ENCODE measurements at places on chromosomes 5 and 9.

DNA sequence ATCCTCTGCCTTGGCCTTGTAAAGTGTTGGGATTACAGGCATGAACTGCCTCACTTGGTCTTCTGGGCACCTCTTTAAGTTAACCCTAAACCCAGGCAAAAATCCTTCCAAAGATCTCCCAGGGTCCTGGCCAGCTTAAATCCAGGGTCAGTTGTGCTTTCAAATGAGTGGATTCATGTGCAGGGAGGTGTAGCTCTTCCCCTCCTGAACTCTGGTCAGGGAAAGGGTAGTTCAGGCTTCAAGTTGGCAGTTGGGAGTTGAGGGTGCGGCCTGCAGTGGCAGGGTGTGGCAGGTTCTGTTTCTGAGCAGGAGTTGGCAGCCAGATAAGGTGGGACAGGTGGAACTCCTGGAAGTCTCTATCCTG lies 3.6 kb downstream of the HNRNPAB start:
- no peak for DNase-seq

DNA sequence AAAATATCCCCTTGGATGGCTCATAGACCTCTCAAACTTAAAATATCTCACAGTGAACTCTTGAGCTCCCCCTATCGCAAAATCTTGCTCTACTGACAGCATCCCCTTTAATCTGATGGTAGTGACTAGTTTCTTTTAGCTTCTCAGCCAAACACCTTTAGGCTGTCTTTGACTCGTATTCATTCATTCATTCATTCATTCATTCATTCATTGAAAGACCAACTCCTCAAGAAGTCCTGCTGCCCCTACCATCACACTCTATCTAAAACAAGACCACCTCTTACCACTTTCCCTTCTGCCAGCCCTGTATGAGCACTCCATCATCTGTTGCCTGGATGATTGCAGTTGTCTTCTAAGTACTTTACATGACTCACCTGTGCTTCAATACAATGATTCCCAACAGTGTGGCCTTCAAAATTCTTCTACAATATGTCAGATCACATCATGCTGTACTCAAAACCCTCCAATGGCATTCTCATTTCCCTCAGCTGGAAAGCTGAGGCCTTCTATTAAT lies 46.8 kb downstream of the ITGA2 start:
- DNase-seq = no peak

- DNase-seq = no peak
Observed at GRCh38 chr5:43563321-43563720, 6.4 kb upstream of the PAIP1 start.

DNA sequence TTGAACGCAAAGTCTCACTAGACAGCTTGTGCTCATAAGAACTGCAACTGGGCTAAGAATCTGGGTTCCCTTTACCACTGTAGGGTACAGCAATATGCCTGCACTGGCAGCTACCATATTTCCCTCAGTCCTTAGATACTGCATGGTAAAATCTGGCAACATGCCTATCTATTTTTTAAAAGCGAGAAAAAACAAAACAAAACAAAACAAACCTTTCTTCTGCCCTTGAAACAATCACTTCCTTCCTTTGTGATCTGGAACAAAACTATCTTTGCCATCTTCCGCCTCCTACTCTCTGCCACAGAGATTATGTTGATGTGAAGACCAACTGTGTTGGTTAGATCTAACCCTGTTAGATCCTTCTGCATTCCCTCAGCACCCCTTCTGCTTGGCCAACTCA lies 242.9 kb downstream of the EBF1 start:
- no peak for DNase-seq

GRCh38 chr5:126370796-126371718 lies 52.2 kb upstream of the GRAMD2B start:
- no peak for DNase-seq

GRCh38 chr5:35363387-35363965 lies 133.2 kb upstream of the PRLR start:
- DNase-seq = no peak

GRCh38 chr5:67104859-67105258 lies 91.7 kb downstream of the CD180 start:
- no peak for DNase-seq

DNA sequence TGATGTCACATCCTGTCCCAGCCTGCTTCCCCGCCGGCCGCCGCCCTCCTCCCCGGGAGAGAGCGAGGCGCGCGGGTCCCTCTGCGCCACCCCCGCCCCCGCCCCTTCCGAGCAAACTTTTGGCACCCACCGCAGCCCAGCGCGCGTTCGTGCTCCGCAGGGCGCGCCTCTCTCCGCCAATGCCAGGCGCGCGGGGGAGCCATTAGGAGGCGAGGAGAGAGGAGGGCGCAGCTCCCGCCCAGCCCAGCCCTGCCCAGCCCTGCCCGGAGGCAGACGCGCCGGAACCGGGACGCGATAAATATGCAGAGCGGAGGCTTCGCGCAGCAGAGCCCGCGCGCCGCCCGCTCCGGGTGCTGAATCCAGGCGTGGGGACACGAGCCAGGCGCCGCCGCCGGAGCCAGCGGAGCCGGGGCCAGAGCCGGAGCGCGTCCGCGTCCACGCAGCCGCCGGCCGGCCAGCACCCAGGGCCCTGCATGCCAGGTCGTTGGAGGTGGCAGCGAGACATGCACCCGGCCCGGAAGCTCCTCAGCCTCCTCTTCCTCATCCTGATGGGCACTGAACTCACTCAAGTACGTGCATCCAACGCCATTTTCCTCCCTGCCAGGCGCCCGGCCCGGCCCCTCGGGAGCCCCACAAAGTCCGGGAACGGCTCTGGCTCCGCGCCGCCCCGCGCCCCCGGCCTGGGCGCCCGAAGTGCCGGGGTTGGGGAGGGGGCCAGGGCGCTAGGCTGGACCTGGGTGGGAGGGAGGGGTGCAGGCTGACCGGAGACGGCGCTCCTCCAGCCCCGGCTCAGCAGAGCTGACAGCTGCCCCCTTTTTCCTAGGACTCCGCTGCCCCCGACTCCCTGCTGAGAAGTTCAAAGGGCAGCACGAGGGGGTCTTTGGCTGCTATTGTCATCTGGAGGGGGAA lies 12.0 kb upstream of the OLFM1 start:
- DNase-seq = no peak

DNA sequence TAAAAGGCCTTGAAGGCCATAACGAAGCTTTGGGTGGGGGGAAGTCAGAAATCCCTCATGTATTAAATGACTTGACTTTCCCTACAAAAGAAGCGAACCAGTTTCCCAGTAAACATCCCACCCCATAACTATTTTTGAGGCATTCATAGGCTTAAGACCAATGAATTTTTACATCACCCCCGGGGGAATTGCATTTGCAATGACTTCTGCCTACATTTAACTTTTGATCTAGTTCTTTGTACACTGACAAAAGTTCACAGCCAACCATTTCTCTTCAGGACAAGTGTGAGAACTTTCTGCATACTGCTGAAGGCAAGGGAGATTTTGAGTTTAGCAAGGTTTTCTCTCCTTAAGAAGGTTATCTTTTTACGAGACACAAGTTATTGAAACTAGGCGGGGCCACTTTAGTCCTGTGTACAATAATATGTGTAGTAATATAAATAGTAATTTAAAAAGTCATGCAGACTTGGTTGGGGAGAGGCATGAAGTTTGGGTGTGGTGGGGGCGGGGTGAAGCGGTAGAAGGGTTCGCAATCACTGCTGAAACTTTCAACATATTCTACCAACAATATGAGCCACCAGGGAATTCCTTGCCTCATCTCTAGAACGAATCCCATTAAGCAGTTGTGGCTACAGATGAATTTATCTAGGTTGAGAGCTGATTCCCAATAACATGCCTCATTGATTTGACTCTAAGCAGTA lies 2.5 kb downstream of the TJP2 start:
- no peak for DNase-seq

- DNase-seq = no peak
Observed at GRCh38 chr5:64229163-64229774, 63.6 kb downstream of the RNF180 start.

DNA sequence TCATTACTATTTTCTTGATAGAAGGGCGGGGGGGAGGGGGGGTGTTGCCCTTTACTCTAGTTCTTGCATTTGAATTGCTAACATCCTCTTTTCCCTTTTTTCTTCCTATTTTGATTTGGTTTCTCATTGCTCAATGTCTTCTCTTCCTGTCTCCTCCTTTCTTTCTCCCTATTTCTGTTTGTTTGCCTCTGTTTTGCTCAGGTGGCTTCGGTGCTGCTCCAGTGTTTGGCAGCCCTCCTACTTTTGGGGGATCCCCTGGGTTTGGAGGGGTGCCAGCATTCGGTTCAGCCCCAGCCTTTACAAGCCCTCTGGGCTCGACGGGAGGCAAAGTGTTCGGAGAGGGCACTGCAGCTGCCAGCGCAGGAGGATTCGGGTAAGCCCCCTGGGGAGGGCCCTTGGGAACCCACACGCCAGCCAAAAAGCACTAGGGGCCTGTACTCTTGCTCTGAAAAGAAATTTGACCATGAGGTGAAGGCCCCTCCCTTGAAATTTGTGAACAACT lies 48.3 kb downstream of the FAM78A start:
- DNase-seq = no peak

DNA sequence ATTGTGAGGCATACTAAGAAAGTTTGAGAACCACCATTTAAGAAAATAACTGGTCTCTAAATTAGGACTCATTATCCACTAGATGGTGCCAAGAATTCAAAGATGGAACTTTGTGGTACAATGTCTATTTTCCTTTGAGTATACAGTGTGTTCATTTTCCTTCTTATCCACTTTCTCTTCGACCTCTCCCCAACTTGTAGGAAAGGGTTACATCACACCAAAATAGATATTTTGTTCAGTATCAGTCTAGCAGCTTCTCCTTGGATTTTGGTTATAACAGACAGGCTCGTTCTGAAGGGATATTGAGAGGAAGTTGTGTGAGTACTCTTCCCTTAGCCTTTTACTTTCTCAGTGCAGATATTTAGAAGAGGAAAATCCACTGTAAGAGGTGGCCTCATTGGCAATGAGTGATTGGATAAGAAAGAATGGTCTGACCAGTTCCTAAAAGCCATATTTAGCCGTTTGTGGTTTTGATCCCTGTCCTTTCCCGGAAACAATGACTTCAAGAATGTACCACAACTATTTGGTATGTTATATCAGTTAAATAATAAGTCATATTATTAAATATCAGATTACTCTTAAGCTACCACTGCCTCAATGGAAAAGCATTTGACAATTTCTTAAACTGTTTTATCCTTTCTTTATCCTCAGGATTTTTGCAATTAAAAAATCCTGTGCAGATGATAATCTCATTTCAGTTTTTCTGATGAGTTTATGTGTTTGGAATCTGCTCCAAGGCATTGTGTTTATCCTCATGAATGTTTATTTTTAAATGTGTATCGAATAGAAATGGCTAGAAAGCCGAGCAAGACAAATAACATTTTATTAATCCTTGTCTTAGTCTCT lies 69.0 kb upstream of the GRAMD2B start:
- DNase-seq = peak; percentile 96

- DNase-seq = no peak
Observed at GRCh38 chr5:93674866-93675459, 66.4 kb downstream of the POU5F2 start.

DNA sequence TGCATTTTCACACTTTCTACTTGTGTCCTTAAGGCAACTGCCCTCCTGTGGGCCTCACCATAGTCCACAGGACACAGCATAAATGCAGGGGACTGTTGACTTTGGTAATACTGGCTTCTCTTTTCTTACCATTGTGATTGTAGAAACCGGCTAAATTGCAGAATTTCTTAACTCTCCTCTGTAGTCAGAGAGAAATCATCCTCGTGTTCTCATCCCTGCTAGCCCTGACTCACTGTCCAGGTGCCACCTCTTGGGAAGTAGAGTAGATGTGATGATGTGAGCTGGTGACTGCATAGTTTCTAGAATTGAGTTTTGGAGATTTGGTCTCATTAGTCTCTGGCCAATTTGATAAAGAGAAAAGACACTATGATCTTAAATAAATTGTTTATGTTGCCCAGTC lies 5.5 kb downstream of the PHF24 start:
- no peak for DNase-seq

GRCh38 chr9:136222906-136223285 lies 18.0 kb upstream of the LHX3 start:
- DNase-seq = no peak

GRCh38 chr5:155753943-155754581 lies 572.9 kb upstream of the SGCD start:
- no peak for DNase-seq

- DNase-seq = no peak
Observed at GRCh38 chr9:6209966-6210365, 5.6 kb upstream of the IL33 start.

DNA sequence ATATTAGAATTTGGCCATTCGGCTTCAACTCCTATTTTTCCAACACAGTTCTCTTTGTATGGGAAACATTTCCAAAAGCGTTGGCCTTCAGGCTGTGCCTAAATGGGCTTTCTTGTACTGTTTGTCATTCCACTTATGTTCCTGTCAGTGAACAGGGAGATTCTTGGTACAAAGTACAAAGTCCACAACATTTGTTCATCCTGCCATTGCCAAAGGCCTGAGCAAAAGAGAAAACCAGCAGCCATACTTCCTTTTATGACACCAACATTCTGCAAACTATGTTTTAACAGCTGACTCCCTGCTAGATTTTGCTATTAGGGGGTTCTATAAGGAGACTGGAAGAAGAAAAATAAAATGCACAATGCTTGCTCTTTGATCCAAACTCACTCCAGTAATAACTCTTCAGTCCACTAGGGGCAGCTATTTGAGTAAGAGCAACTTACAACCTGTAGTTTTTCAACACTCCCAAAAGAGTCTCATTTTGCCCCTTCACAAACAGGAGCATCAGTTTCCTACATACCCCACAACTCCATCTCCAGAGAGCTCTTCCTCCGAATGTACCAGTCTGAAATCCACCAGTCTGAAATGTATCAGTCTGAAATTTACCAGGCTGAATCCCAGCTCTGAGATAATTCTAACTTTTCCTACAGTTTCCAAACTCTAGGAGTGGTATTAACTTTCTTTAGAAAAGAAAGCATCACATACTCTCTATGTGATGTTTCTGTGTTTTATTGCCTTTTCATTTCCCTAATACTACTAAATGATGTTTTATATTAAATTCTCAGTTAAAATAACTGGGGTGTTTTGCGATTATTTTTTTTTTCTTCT lies 693.8 kb downstream of the DNAH5 start:
- no peak for DNase-seq

- no peak for DNase-seq
Observed at GRCh38 chr9:20623021-20623747, 885 bp upstream of the MLLT3 start.

- no peak for DNase-seq
Observed at GRCh38 chr5:56632199-56632598, 183.2 kb upstream of the MAP3K1 start.

DNA sequence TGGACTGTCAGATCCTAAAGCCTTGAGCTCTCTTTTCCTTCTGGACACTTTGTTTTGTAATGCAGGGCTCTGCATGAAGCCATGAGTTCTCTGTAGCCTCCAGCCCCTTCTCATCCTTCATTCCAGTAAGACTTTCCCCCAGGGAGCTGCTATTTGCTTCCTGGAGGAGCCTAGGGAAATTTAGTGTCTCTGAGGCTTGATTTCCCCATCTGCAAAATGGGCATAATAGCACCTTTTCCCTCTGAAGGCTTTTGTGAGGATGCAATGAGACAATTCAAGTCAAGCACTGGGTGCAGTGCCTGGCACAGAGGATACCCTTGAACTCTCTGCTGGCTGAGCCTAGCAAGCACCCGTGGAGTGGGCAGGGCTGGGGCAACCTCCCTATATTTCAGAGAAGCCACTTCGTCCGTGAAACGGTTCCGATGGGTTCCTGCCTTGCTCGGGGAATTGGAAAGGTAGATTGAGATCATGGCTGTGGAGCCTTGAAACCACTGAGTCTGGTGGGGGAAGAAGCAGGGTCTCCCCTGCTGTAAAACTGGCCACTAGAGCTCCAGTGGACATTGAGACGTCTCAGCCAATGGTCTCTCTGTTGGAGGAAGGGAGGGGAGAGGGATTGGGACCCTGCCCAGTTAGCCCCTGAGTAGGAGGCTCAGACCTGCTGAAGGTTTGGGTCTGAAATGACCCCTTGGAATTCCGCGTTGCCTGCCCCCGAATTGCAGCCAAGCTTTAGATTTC lies 14.3 kb upstream of the DAB2IP start:
- DNase-seq = no peak
